Hindlimb muscle (tissue), 1 donor: ENCODE measurements at places on chromosomes 6 and 20. TPM values are rescaled to one million over a fixed set of nuclear protein-coding genes. Genes with fewer than 3 reads are reported as not detected.
A peak's percentile ranks its signal among the peaks of the same experiment; 100 is the strongest.

The CPNE5 gene
- 16.9 TPM for polyA plus RNA-seq

DNA sequence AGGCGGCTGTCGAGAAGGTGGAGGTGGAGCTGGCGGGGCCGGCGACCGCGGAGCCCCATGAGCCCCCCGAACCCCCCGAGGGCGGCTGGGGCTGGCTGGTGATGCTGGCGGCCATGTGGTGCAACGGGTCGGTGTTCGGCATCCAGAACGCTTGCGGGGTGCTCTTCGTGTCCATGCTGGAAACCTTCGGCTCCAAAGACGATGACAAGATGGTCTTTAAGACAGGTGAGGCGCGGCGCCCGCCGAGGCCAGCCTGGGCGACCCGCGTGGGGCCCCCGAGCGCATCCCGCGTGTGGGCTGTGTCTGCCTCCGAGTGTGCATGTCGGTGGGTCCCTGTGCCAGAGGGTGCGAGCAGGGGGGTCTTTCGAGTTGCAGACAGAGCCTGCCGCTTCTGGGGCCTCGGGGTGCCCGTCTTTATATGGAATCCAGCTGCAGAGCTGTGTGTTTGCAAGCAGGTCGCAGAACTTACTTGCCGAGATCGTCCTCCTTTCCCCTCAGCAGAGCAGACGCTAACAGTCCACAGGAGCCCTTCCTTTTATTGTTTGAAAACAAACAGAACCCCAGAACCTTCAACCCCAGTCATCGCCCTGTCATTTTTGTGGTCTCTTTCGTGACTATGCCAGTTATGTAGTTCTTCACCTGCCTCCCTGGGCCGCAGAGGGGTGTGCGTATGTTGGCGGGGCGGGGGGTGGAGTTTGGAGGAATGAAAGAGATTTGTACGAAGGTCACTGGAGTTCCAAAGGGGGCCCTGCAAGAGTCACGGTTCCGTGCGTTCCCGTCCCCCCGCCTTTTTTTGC, 766 bp downstream of the SLC16A10 start:
- DNase-seq = no peak

DNA sequence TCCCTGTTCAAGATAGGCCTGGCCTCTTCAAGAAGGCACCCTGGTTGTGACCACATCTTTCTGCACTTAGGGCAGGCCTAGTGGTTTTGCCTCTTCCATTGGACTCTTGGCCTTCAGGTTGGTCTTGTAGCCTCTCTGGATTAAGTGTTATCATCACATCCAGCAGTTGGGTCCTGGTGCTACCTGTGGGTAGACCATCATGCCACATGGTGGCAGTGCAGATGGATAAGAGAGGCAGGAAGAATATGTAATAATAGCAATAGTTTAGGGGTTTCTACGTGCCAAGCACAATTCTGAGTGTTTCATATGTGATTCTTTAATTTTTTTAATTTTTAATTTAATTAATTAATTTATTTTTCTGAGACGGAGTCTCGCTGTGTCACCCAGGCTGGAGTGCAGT, 28.5 kb upstream of the SNRPB2 start:
- no peak for DNase-seq

GRCh38 chr6:73129653-73130443, 95.4 kb downstream of the KHDC1L start:
- peak; percentile 64 for DNase-seq

- DNase-seq = no peak
Measured at GRCh38 chr6:40894962-40895799, 143.8 kb downstream of the UNC5CL start.

- no peak for DNase-seq
Measured at GRCh38 chr6:100883347-100883746, 2.2 kb upstream of the ASCC3 start.

DNA sequence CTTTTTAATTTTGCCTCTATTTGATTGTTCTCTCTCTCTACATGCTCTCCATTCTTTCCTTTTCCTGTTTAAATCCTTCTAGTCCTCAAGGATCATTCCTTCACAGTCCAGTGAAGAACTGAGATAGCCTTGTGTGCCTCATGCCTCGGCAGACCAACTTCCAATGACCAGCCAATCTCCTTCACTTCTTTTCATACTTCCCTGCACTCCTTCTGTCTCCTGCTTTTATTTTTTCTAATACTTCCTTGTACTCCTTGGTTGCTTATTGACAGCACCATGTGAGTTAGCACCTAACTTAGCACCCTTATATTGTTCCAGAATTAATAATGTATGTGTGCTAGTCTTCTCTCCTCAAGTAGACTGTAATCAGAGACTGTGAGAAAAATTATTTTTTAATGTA, 246.8 kb downstream of the ADGRG6 start:
- DNase-seq = no peak
